Effector memory CD4-positive, alpha-beta T cell (primary cell): ENCODE measurements at places on chromosomes 6 and 20.
A peak's percentile ranks its signal among the peaks of the same experiment; 100 is the strongest.

- no peak for DNase-seq
These were observed 103.3 kb downstream of the FIG4 start for GRCh38 chr6:109794201-109794923.

GRCh38 chr6:23953976-23954375, 172.0 kb upstream of the NRSN1 start:
- DNase-seq: no peak

GRCh38 chr20:36572701-36573102, 695 bp upstream of the TGIF2 start:
- peak; percentile 54 for DNase-seq

DNA sequence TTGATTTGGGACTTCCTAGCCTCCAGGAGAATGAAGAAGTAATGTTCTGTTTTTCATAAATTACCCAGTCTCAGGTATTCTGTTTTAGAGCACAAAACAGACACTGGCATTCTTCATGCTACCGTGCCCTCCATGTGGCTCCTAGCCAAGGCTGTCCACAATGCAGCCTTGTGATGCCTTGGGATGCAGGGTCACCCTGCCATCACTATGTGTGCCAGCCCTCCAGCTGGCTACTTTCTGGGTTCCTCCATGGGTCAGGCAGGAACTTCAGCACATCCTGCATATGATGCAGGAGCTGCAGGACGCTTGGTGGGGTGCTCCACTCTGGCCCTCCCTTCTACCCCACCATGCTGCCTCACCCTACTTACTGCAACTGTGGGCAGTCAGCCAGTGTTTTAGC, 38.0 kb upstream of the FAM50B start:
- no peak for DNase-seq

DNA sequence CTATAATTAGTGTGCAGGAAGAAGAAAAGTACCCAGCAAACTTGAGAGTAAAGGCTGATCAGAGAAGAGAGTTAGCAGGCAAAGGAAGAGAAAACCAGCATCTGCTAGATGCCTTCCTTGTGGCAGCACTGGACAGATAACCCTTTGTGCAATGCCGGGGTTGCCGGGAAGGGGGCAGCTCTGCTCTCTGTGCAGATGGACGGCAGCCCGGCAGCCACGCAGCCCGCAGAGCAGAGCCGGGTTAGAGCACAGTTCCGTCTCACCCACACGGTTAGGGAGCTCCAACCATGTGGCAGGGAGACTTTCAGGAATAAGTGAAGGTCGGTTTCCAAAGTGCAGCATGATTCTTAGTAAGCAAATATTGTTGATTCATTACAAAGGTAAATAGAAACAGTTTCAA, 80.0 kb upstream of the RPS6KA2 start:
- DNase-seq: no peak

DNA sequence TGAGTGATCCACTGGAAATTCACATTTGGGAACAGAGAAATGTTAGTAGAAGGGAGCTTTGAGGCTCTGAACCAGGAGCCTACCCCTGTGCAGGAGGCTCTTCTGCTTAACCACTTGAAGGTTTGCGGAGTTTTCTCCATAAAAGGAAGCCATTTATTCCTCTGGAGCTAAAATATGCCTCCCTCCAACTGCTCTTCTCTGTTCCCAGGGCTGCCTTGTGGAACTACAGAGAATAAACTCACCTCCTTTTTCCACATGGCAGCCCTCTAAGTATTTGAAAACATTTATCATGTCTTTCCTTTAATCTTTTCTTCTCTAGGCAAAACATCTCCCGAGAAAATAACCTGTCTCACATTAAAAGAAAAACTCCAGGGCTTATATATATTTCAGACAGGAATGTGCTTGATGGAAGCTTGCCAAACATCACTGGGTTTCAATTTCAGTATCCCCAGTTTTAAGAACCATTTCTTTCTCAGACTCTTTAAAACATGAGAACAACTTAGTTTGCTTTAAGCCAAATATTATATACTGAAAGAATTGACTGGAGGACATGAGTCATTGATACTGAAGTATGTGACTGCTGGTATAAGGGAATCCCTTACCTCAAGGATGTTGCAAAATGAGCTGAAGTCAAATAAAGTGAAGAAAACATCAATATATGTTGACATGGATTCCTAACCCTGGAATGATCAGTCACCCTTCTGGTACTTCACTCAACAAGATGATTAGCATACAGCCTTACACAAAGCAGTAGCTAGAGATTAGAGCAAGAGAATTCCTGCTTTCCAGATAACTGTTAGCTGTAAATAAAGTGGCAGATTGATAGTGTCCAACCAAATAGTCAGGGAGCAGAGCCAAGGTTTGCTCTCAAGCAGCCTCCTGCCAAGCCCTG, 74.0 kb downstream of the ZBTB2 start:
- DNase-seq: no peak

- no peak for DNase-seq
These were observed 13.1 kb downstream of the DNPH1 start for GRCh38 chr6:43216200-43216599.

GRCh38 chr6:5541751-5542432, 280.6 kb downstream of the FARS2 start:
- DNase-seq: no peak

DNA sequence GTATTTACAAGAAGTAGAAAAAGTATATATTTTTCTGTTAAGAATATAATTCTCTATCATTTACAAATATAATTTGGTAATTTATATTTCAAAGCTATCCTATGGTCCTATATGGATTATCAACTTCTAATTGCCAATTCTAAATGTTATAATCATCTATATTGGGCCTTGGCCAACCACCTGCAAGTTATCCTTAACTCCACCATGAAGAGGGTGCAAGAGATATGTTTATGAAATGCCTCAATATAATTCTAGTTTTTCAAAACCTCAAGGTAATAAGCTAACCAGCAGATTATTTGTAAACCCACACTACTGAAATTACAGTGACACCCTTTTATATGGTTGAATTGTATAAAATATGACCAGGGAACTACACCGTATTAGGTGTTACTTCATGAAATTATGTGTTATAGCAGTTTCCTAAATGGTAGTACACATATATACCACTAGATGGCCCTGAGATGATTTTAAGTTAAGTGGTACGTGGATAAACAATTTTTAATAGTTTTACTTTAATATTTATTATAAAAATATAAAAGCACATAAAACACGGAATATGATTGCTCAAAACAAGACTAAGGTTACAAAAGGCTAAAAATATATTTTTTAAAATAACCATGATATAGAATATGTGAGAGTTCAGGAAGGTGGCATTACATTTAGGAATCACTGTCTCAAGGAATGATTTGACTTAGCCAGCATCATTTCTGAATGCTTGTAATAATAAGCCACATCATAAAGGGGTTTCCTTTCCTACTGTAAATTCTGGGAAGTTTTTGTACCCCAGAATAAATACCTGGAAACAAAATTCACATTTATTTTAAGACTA, 9.8 kb upstream of the PNISR start:
- no peak for DNase-seq

DNA sequence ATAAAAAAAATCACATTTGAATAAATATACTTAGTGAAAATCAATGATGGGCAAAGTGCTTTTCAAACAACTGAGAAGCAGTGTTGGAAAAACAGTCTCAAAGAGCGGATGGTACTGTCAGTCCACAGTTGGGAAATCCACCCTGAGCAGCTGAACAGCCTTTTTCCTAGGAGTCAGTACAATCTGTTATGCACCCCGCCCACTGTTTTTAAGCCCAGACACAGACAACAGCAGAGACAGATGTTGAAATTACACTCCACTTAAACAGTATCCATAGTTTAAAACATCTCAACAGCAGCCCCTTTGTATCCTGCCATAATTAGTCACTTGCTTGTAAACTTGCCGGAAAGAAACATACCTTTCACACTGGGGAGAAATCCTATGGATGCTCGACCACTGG, 372 bp downstream of the KIAA0408 start:
- no peak for DNase-seq

DNA sequence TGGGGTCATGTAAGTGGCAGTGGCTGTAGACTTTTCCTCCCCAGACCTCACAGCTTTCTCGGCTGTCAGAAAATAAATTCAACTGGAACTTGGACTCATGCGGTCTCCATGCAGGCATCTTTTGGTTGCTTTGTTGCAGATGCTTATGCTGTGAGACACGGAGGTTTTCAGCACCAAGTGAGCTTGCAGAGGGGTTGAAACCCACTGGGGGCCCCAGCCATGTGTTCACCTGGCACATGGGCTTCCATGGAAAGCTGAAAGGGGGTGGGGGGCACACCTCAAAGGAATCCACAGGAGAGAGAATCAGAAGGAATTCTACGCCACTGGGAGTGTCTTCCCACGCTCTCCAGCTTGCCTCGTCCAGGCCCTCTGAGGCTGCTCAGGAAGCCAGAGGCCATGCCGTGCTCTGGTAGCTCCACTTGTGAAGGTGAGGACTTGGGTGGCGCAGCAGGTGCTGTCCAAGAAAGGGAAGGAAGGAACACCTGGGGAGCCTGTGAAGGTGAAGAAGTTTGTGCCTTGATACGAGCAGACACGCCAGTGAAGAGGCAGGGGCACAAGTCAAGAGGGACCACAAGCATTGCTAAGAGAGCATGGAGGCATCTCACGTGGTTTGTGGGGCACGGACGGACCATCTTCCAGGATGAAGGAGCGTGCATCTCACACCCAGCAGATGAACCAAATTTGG, 134.3 kb upstream of the PMEPA1 start:
- DNase-seq: no peak

DNA sequence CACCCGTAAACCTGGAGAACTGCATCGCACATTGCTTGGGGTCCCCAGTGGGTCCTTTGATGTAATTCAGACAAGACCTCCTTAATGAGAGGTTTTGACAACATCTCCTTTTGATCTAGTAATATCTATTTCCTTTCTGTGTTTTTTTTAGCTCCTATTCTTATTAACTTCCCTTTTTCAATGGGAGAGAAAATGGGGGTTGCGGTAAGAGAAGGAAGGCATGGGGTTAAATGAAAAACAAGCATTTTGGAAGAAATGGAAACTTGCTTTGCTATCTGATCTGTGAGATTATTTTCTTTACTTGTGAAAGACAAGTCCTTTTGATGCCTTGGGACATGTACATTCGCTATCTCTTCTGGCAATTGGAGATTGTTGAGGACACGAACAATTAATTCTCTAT, 418.6 kb upstream of the MAN1A1 start:
- no peak for DNase-seq

- no peak for DNase-seq
These were observed 11.4 kb downstream of the PKIB start for GRCh38 chr6:122621638-122622037.

DNA sequence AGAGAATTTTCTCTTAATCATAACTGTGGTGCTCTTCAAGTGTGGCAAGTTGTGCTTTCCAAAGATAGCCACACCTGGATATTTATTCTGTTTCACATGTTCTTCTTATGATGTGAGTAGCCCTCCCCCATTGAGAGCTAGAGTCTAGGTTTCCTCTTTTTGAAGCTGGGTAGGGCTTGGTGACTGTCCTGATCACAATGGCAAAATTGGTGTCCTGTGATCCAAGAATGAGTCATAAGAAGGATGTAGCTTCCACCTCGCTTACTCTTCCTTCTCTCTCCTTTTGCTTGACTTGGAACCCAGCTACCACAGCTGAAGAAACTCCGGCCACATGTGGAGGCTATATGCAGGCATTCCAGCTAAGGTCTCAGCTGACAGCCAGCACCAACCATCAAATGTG, 7.4 kb upstream of the IGF2R start:
- DNase-seq: no peak

DNA sequence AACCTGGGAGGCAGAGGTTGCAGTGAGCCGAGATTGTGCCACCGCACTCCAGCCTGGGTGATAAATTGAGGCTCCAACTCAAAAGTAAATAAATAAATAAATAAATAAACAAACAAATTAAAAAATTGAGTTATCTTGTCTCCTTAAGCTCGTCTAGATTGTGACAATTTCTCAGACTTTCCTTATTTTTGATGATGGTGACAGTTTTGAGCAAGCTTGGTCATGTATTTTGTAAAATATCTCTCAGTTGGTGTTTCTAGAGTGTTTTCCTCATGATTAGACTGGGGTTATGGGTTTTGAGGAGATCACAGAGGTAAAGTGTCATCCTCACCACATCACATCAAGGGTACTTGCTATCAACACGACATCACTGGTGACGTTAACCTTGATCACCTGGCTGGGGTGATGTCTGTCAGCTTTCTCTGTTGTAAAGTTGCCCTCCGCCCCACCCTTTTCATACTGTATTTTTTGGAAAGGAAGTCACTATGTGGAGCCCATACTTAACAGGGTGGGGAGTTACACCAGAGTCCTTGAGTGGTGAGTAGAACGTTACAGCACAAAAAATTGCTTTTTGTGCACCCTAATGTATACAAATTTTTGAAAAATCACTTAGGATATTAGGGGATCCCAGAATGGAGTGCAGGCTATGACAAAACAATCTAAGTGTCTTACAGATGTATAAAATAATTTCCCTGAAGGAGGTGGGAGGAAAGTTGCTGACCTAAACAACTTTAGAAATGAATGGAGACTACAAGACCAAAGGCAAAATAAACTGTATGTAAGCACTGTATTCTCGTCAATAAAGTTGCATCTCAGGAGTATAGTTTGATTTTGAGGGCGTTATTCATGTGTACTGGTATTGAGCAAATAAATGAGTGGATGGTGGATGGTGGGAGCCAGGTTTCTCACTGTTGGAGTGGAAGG, 116.4 kb upstream of the SGK1 start:
- no peak for DNase-seq

DNA sequence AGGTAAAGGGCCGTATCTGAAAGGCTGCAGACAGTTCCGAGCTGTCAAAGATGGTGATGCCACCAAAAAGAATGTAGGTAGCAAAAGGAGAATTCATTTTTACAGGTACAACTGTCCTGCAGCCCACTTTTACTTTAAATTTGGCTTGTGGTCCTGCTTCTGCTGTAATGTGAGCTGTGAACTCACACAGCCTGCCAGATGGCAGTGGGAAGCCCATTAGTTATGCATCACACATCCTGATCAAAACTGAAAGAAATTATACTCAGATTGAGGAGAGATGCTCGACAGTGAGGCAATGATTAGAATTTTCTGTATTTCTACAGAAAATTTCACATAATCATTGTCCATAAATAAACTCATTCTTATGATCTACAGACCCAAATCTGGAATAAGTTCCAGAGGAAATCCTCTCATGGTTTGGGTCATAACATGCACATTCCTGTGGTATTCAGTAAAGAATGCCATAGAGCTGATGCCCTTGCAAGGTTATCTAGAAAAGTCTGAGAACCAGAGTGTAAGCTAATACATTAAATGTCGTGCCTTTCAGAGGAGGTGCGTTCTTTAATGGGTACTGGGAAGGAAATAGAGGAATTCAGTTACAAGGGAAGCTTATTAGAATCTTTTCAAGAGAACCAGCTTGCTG, 23.9 kb upstream of the E2F3 start:
- DNase-seq: no peak

- no peak for DNase-seq
These were observed 34.3 kb upstream of the MCUR1 start for GRCh38 chr6:13848522-13849150.
